ENCODE measurements at places on chromosomes 3 and 15.

DNA sequence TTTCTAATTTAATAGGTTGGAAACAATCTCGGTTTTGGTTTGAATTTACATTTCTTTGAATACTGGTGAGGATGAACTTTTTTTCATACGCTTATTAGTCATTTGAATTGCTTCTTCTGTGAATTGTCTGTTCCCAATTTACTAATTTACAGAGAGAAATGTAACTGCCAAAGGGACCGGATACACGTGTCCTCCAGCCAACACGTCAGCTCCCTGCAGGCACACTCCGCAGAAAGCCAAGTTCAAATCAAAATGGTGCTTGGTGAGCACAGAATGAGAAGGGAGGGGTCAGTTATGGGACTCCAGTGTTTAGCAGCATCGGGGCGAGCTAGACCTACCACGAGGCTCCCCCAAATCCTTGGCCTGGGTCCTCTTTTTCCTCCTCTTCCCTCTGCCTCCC, 10.8 kb upstream of the TSEN2 start:
- DNase-seq = no peak

DNA sequence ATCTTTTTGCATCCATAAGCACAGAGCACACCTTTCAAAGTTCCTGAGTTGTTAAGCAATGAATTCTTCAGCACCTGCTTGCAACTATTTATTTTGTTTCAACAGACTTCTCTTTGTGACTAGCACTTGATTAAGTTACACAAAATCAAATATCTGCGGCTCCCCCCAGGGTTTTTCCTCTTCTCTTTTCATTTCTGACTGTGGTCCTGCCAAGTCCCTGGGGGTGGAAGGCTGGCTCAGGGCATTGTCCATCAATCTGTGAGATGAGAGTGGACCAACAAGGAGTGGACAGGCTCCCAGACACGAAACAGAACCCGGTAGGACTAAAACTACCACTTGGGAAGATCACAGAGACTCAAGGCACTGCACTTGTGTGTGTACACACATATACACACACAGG, 96.8 kb downstream of the GABRB3 start:
- DNase-seq = no peak

GRCh38 chr3:111676211-111677006, 81.3 kb upstream of the ZBED2 start:
- DNase-seq = no peak

- DNase-seq = no peak
Observed at GRCh38 chr3:132772252-132772651, 50.0 kb upstream of the NPHP3 start.

- peak; percentile 20 for DNase-seq
Observed at GRCh38 chr3:189714991-189715961, 84.1 kb downstream of the TP63 start.

Data from NCI-H345 (cell line).